ENCODE measurements at places on chromosomes 16 and 17.

GRCh38 chr16:4465977-4466779, 8.2 kb downstream of the NMRAL1 start:
- peak; percentile 76 for DNase-seq

- no peak for DNase-seq
Measured at GRCh38 chr17:6546069-6546718, 10.2 kb downstream of the PITPNM3 start.

DNA sequence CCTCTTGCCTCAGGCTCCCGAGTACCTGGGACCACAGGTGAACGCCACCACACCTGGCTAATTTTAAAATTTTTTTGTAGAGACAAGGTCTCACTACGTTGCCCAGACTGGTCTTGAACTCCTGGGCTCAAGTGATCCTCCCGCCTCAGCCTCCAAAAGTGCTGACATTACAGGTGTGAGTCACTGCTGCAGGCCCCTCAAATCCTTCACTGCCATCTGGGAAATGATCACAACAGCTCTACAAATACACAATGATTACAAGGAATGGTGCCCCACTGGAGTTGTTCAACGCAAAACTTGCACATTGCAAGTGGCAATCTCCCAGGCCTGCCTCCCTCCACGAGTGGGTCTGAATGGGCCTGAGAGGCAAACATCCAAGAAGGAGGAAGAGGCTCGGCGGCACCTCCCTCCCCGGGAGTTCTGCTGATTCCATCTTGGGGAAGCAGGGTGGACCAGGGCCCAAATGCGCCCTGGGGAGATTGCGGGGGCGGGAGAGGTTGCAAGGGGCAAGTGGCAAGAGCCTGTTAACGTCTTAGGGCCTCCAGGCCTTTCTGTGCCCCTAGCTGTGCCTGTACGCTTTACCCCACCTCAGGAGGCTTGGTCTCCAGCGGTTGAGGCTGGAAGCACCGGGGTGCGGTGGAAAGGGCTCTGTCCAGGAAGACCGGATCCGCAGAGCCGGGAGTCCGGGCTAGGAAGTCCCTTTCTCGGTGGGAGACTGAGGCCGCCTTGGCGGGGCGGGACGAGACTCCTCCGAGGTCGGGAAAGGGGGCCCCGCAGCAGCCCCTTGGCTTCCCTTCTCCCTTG, 656 bp upstream of the IGFBP4 start:
- no peak for DNase-seq

DNA sequence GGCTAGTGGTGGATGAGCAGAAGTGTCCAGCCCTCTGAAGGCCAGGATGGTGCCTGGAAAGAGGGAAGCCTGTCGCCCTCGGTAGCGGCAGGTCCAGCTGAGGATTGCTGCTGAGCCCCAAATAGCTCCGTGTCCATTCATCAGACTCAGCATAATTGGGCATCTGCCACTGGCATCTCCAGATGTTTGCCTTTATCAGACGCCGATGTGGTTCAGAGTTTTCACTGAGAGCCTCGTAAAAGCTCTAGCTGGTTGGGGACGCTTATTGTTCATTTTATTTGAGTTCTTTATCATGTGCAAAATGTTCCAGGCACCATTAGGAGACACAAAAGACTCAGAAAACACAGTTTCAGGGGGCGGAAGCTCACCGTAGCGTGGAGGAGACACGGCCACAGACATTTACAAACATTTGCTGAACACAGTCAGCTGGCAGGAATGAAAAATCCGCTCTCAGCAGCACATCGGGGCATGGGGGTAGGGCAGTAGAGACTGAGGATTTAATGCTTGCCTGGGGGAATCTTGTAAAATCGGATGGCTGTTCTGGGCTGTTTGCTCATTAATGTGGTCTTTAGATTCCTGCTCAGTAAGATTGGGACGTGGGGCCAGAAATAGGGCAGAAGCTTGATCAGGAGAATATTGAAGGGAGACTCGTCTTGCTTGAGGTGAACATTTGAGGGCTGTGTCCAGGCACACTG, 41.7 kb downstream of the SMPD3 start:
- no peak for DNase-seq

DNA sequence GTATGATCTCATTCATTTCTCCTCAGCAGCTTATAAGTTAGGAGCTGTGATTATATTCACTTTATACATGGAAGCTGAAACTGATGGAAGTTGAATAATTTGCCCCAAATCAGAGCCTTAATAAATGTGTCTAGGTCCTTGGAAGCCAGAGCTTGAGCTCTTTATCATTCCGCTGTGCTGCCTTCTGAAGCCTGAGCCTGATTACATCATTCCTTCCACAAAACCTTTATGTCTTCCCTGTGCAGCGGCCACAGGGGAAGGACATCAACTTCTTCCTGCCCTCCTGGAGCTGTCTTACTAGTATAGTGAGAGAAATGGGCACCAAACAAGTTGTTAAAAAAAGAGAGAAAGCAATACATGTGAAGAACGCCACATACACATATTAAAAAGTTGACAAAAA, 6.8 kb downstream of the TNRC6C start:
- DNase-seq: no peak

DNA sequence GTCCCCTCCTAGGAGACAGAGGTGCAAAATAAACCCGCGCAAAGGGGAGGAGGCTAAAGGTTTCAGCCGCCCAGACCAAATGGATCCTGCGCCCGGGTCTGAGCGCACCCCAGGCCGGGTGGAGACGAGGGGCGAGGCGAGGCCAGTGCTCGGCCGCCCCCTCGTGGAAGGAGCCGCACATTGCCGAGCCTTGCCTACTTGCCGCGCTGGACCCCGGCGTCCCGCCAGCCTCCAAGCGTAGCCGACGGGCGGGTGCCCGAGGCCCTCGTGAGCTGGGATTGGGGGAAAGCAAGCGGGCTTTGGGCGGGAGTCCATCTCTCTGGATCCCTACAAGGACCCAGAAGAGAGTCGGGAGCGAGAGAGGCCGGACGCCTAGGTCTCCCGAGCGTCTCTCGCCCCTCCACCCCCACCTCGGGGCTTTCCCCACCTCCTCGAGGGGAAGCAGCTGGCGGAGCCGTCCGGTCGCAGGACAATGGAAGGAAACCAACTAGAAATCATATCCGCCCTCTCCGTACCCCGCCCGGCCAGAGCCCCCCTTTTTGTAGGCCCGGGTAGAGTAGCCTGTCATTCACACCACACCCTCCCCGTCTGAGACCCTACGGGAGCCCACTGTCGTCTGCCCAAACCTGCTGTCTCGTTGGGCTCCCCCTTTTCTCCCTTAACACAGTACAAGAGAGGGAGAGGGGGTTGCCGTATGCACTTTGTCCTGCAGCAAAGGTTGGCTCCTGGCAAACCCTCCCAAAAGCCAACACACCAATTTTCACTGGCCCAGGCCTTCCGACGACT, 664 bp upstream of the BCL6B start:
- peak; percentile 81 for DNase-seq

GRCh38 chr17:50234581-50234980, 33.1 kb upstream of the COL1A1 start:
- no peak for DNase-seq

DNA sequence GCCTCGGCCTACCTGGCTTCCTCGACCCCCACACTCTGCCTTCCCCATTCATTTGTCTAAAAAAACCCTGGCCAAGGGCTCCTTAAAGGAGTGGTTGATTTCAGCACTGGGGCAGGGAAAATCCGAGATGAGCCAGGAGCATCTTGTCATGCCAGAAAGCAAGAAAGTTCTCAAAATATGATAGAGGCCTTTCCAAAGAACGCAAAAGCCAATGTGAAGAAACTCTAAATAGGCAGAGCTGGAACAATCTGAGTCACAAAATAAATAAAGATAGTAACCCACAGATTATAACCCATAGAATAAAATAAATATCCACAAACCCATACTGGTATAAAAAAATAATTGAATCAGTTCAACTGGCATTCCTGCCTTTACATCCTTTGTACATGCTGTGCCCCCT, 192.3 kb upstream of the SALL1 start:
- DNase-seq: no peak

DNA sequence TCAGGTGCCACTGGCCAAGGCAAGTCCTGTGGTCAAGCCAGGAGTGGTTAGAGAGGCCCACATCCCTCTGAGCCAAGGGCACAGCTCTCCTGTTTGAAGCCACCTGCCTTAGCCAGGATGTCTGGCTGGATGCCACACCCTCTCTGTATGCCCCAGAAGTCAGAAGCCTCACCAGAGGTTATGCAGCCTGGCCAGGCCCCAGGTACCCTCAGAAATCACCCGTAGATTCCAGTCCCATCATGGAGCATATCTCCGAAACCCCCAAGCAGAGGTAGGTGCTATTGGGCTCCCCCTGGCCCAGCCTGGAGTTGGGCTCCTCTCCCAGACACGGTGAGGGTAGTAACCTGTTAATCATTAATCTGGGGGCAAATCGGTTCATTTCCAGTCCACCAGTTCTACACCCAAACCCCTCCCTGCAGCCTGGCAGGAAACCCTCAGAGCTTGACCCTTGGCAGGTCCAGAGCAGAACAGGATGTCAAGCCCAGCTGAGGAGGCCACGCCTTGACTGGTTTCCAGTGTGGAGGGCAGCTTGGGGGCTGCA, 60.6 kb upstream of the TMEM97 start:
- DNase-seq: no peak

DNA sequence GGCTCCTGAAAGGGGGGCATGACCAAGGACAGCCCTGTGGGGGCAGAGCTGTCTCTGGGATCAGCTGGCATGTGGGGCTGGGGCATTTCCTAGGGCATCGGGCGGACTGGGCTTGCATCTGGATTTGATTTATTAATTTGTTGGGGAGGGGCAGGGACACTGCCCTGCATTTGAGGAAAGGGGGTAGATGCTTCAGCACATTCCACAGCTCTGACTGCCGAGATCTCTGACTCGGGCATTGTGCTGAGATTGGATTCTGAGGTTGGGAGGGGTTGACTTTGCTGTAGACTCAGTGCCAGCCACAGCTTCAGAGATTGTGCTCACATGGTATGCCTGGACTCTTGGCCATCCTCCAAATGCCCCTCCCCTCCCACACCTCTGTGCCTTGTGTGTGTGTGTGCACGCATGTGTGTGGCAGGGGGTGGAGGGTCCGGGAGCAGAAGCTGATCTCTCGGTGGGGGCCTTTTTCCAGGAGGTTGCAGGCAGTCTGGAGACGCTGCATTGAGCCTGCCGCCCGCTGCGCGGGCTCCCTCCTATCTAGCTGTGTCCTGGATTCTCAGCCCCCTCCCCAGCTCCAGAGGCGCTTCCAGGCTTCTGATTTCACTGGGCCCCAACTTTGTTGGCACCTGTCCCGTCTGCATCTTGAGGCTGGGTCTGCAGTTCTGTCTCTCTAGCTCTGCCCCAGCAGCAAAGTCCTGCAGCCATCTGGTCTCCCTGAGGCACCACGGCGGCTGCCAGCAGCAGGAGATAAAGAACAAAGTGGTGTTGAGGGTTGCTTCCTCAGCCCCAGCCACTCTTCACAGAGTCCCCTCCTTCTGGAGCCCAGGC, 14.9 kb downstream of the IGFBP4 start:
- DNase-seq: no peak

DNA sequence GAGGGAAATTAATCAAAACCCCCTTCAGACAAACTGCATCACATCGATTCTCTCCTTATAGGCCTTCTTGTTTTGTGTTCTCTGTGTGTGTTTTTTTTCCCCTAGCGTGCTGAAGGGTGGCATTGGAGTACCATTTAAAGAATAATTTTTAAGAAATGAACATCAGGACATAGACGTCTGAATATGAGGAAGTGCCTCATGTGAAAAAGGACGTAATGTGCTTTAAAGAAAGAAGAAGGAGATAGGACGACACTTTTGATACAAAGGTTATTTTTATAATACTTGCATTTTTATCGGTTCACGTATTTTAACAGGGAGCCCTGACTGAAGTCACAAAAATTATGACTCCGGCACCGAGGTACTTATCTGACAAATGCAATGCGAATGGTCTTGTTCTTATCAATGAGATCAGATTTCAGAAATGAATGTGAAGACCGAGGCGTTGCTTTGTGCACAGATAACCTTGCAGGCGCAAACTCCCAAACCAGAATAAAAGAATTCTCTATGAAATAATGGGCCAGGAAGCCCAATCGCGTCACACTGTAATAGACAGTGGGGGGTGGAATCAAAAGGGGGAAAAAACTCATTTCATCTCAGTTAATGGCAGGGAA, 606.3 kb downstream of the MAF start:
- DNase-seq: no peak

GRCh38 chr16:3068487-3068886, 3.0 kb downstream of the IL32 start:
- DNase-seq: no peak

DNA sequence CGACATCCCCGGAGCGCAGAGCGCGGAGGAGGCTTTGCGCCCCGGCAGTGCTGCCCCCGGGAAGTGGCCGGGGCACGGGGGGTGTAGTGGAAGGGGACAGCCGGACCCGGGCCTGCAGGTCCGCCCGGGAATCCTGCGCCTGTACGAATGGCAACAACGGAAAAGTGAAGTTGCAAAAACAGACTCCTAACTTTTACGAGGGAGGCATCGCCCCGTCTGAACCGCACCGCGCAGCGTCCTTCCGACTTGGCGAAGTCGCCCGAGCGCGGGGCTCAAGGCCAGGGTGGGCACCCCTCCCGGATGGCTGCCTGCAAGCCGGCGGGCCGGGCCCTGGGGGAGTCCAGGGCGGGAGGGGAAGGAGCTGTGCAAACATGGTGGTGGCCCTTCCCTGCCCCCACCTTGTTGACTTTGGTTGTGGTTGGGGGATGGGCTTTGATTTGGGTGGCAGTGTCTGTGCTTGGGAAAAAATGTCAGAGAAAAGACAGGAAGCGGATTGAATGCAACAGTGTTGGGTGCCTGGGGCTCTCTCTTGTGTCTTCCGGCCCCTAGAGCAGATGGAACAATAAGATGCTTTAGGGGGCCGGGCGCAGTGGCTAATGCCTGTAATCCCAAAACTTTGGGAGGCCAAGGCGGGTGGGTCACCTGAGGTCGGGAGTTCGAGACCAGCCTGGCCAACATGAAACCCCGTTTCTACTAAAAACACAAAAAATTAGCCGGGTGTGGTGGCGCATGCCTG, 675 bp downstream of the RNF213 start:
- DNase-seq: peak; percentile 71

DNA sequence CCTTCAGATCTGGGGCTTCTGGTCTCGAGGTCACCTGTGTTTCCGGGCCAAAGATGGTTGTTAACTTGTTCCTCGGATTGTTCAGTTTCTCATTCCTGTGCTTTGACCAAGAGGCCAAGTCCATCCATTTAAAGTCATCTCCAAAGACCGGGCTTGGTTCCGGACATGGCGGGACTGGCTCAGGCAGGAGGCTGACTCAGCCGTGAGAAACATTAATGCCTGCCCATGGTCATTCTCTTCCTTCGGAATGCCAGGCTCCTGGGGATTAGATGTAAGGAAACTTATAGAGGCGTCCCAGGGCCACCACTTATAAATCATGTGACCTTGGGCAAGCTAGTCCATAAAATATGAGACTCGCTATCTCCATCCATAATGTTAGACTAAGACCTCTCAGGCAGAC, 13.6 kb upstream of the NKD1 start:
- DNase-seq: no peak

- DNase-seq: no peak
Measured at GRCh38 chr16:65202461-65202860, 80.6 kb upstream of the CDH11 start.

DNA sequence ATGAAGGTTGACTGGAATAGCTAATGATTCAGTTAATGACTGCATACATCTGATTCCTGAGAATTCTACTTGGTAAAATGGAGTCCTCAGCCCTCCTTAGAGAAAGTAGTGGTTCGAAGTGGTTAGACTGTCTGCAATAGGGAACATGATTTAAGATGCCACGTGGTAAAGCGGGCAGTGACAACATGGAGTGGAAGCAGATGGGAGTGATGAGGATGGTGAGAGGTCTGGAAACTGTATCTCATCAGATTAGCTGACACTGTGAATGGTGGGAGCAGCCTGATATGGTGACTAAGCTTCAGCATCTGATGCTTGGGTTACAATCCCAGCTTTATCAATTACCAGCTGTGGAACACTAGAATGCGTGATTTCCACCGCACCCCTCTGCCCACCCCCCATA, 8.4 kb downstream of the CDH11 start:
- DNase-seq: no peak

Measured in effector memory CD8-positive, alpha-beta T cell (primary cell).